ENCODE measurements at places on chromosomes 5 and 9.

GRCh38 chr5:119343766-119344165, 12.1 kb upstream of the TNFAIP8 start:
- DNase-seq: no peak

DNA sequence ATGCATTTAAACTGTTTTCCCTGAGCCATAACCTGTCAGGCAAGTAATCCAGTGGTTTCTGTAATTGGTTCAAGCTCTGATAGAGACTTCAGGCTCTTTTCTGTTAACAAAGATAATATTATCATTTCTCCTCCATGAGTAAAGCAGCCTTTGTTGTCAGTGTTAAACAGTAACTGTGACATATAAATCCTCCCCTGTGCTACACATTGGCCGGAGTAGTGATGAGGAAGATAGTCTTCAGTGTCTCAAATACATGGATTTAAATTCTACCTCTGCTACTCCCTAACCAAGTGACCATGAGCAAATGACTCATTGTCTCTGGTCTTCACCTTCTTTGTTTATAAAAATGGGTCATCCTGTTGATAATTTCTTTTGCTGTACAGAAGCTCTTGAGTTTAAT, 615.5 kb upstream of the CHD1 start:
- no peak for DNase-seq

GRCh38 chr5:40505031-40505430, 174.7 kb upstream of the PTGER4 start:
- DNase-seq: no peak

DNA sequence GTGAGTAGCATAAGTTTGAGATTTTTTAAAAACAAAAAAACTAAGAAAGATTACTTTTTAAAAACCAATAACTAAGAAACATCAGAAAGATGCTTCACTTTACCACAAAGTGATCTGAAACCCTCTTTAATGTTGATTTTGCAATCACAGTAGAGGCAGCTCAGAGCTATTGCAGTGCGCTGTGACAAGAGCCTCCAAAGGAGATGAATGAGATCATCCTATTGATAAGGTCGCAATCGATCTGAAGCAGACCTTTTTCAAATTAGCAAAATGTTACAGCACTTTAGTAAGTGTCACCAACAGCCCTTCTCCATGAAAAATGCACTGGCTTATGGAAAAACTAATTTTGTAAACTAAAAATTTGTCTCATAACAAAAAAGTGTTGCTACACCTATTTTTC, 284.6 kb upstream of the EFNA5 start:
- no peak for DNase-seq

- no peak for DNase-seq
Measured at GRCh38 chr9:124074746-124075145, 63.2 kb downstream of the LHX2 start.
